ENCODE measurements at places on chromosomes 7 and 10.

GRCh38 chr10:29957907-29958331, 101.5 kb downstream of the JCAD start:
- DNase-seq, result peak; percentile 34

GRCh38 chr7:72316148-72316547, 96.0 kb downstream of the CALN1 start:
- DNase-seq, result no peak

DNA sequence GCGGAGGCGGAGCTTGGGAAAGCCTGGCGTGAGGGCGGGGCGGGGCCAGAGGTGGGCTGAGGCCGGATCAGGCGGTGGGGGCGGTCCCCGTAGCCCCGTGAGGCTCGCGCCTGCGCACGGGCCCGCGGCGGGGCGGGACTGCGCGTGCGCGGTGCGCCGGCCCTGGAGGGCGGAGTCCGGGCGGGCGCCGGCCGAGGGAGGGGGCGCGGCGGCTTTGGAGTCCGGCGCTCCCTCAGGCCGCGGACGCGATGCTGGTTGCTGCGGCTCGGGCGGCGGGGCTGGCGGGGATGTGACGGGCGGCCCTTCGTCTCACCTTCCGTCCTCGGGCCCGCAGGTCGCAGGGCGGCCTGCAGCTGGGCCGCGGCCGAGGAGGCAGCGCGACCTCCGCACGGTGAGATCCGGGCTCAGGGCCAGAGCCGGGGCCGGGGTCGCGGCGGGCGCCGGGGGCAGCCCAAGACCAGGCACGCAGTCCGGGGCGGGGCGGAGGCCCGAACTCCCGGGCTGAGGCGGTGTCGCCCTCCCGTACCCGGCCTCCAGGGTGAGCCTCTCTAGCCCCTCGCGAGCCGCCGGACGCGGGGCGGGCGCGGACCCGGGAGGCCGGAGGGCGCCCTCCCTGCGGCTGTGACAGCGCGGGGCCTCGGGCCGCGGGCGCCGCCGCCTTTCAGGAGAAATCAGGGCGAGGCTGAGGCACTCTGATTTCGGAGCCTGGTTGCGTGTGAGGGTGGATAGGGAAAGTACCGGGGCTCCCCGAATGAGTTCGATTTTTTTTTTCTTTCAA, at the start of gene CCSER2:
Gene CCSER2 (plus strand): TSS at position 172 of the 778 bp plus-strand sequence. CDS start 42,464 bp downstream, outside the sequence.
- peak; percentile 90 for DNase-seq

DNA sequence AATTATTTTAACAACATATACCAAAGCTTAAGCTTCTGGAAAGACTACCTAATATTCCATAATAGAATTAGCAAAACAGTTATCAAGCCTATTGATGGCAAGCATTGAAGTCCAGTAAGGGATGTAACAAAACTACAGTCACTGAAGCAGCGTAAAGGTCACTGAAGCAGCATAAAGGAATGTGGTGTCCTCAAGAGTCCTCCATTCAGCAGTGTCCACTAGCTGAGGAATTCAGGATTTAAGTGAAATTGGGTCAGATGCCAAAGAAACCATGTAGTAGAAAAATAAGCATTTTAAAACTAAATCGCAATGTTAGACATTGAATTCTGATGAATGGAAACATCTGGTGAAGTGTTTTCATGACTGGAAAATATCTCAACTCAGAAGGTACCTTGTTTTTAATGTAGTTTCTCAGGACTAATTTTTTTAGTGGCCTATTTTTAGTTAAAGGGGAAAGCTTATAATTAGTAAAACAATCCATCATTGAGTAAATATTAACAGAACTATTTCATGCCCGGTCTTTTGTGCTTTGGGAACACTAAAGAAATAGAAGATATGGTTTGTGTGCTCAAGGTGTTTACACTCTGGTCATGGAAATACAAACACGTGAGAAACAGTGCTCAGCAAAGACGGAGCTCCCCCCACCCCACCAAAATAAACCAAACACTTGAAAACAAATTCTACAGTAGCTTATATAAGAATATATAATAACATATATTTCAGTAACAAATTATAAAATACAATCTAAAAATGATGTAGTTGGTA, 121.4 kb downstream of the CDK14 start:
- no peak for DNase-seq

- no peak for DNase-seq
Observed at GRCh38 chr7:3942816-3943745, 642.0 kb downstream of the SDK1 start.

- no peak for DNase-seq
Observed at GRCh38 chr7:138309186-138309585, 150.9 kb upstream of the TRIM24 start.

GRCh38 chr10:28633750-28634149, 43.6 kb upstream of the BAMBI start:
- DNase-seq, result no peak

- no peak for DNase-seq
Observed at GRCh38 chr7:79973455-79973854, 161.2 kb upstream of the GNAI1 start.

DNA sequence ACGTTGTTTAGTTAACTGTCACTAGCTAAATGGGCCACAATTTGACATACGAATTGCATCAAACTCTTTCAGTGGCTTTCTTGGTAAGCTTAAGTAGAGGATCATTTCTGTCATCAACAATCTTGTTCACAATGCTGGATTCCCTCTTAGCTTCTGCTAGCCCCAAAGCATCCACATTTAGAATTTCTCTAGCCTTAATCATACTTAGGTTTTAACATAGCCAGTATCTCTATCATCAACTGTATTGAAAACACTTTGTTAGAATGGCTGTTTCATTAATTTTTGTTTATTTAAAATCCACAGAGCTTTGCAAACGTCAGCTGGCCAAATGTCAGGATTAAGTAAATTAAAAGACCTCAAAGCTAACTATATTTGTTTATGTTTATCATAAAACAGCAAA, 41.1 kb downstream of the ABRAXAS2 start:
- no peak for DNase-seq

- no peak for DNase-seq
Observed at GRCh38 chr10:67088036-67088435, 162.2 kb downstream of the LRRTM3 start.

DNA sequence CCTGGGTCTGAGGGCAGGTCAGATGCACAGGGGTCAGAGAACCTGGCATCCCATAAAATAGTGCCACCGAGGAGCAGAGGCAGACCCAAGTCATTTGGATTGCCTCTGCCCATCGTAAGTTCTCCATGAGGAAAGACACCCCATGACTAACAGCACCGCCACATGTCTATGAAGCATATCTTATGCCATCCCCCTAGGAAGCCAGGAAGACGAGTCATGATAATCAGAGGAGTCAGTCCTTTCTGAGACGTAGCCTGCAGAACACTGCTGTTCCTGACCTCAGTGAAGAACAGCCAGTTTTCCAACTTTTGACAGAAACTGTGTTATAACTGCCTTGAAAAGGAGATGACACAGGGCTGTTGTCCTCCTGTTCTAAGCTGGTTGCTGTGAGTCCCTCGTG, 51.2 kb downstream of the INSYN2A start:
- DNase-seq, result no peak

DNA sequence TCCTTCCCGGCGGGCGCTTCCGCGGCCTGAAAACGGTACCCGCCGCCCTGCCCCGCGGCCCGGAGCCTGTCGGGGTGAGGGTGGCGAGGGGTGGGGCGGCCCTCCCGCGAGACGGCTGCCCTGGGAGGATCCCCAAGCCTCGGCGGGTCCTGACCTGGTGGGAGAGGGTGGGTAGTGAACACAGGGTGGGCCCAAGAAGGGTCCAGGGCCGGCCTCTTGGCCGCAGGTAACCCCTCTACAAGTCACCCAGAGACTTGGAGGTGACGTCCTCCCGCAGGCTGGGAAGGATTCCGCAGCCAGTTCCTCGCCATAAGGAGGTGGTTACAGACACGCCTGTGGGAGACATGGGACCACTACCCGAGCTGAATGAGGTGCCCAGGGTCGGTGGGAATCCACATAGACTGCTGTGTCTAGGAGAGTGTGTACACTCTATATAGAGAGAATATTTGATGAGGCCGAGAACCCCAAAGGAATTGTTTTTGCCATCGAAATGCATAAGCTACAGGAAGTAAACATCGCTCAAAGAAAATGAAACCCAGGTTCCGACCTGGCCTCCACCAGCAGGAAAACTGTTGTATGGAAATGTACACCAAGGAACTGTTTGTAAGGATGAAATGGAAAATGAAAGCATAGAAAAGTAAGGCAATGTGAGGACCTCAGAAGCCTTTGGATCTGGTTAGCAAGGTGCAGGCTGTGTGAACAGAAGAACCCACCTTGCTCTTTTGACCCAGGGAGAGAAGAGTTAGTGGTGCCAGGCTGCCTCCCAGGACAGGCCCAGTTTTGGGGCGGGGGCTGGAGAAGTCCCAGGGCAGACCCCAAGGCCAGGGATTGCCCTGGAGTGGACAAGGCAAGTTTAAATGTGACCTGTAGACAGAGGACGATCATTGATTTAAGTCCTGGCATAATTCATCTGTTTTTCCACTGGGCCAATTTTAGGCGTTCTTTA, 659 bp downstream of the OPTN start:
- DNase-seq, result peak; percentile 26

DNA sequence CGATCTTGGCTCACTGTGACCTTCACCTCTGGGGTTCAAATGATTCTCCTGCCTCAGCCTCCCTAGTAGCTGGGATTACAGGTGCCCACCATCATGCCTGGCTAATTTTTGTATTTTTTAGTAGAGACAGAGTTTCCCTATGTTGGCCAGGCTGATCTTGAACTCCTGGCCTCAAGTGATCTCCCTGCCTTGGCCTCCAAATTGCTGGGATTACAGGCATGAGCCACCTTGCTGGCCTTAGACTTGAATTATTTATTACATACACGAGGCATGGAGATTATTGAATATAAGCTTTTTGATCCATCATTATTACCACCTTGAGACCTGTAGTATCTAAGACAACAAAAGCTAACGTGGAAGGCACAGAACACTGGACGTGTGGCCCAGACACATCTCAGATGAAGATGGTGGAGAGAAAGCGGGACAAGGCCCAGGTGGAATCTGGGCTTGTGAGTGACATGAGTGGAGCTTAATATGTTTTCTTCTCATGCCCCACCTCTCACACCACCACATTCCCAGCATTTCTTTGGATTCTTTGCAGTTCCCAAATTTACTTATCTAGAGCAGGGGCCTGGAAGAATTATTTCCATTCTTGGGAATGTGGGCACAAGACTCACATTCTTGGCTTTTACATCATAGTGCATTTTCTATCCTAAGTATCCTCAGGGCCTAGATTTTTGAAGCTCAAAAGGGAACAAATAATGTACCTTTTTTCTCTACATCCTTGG, 76.6 kb downstream of the SUGCT start:
- DNase-seq, result no peak

- DNase-seq, result no peak
Observed at GRCh38 chr7:80879849-80880248, 39.0 kb downstream of the SEMA3C start.

Measured in HuH-7 (cell line).